ENCODE measurements at places on chromosomes 2 and 18. TPM values are rescaled to one million over a fixed set of nuclear protein-coding genes. Genes with fewer than 3 reads are reported as not detected.
A peak's percentile ranks its signal among the peaks of the same experiment; 100 is the strongest.

KCNF1 gene
- total RNA-seq: not detected

RGPD4 gene
- 0.07 TPM for total RNA-seq

AKAIN1 gene
- total RNA-seq: not detected

REL gene
- total RNA-seq: 40.3 TPM

LYPD6 gene
- not detected for total RNA-seq

GPR35 gene
- total RNA-seq: 2.6 TPM

IL18R1 gene
- total RNA-seq: 18.4 TPM

NRP2 gene
- 2.5 TPM for total RNA-seq

RTP5 gene
- not detected for total RNA-seq

POTEI gene
- not detected for total RNA-seq

PIK3C3 gene
- total RNA-seq: 35.3 TPM

DUSP19 gene
- 5.0 TPM for total RNA-seq

GRCh38 chr2:233402346-233402745, 48.1 kb downstream of the DGKD start:
- DNase-seq: no peak
- H3K36me3 ChIP-seq: peaks cover 7% of the 10 kb centered on the region
- H3K27ac ChIP-seq: peak overlapping the region; percentile 7
- H3K27me3 ChIP-seq: no peaks in the 10 kb centered on the region

- no peaks in the 10 kb centered on the region for H3K36me3 ChIP-seq
- no peak overlapping the region for H3K4me3 ChIP-seq
- no peak overlapping the region for H3K27ac ChIP-seq
- peaks cover 4% of the 10 kb centered on the region for H3K27me3 ChIP-seq
Observed at GRCh38 chr2:234753701-234754100, 198.1 kb upstream of the SH3BP4 start.

- peaks cover 34% of the 10 kb centered on the region for H3K36me3 ChIP-seq
- H3K27me3 ChIP-seq: no peaks in the 10 kb centered on the region
- no peak overlapping the region for H3K4me3 ChIP-seq
- no peak for DNase-seq
- H3K4me1 ChIP-seq: peaks cover 8% of the 10 kb centered on the region
Observed at GRCh38 chr2:47023332-47023731, 107.7 kb upstream of the MCFD2 start.

- no peaks in the 10 kb centered on the region for H3K4me1 ChIP-seq
- no peak overlapping the region for H3K27ac ChIP-seq
- H3K4me3 ChIP-seq: no peak overlapping the region
- H3K27me3 ChIP-seq: no peaks in the 10 kb centered on the region
- DNase-seq: no peak
Observed at GRCh38 chr2:43265001-43265400, 38.6 kb upstream of the ZFP36L2 start.

DNA sequence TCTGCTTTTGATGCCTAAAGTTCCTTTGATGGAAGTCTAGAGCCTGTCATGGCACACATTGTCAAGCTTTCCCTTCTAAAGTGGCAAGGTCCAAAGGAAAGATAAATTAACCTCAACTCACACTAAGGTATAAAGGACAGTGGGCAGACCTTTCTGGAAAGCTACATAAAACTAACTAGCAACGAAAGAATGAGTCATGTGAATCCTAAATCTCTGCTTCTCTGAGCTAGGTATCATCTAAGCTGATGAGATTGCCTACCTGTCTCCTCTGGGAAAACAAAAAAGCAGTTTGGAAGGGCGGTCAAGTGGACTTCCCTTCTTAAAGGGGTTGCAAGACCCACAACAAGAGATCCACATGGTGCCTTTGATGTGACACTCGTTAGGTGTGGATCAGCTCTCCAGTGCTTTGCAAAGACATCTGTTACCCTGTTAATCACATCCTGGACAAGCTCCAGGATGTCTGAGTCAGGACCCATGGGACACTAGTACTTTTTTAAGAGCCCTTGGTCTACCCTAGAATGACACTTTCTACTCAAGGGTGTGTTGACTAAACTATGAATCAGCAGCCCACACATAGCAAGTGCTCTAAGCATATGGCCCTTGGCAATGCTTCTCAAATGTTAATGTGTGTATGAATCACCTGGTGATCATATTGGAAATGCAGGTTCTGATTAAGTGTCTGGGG, 173.5 kb downstream of the ALK start:
- no peak overlapping the region for H3K4me3 ChIP-seq
- H3K27me3 ChIP-seq: peaks cover 7% of the 10 kb centered on the region
- peak; percentile 9 for DNase-seq
- H3K36me3 ChIP-seq: no peaks in the 10 kb centered on the region

GRCh38 chr2:174062934-174063333, 97.8 kb upstream of the SP3 start:
- no peak overlapping the region for H3K27ac ChIP-seq
- no peaks in the 10 kb centered on the region for H3K36me3 ChIP-seq
- no peak for DNase-seq
- H3K4me3 ChIP-seq: no peak overlapping the region
- H3K27me3 ChIP-seq: peaks cover 5% of the 10 kb centered on the region

GRCh38 chr2:142130111-142131009, 456 bp downstream of the LRP1B start:
- H3K4me1 ChIP-seq: peaks cover 5% of the 10 kb centered on the region
- H3K36me3 ChIP-seq: no peaks in the 10 kb centered on the region
- peak; percentile 4 for DNase-seq
- no peak overlapping the region for H3K4me3 ChIP-seq
- peaks cover 33% of the 10 kb centered on the region for H3K27me3 ChIP-seq
- H3K27ac ChIP-seq: no peak overlapping the region

GRCh38 chr18:62716619-62717168, 1.4 kb downstream of the PHLPP1 start:
- peaks cover 38% of the 10 kb centered on the region for H3K4me1 ChIP-seq
- H3K36me3 ChIP-seq: peaks cover 4% of the 10 kb centered on the region
- peak overlapping the region; percentile 84 for H3K4me3 ChIP-seq
- H3K27me3 ChIP-seq: peaks cover 6% of the 10 kb centered on the region
- peak; percentile 53 for DNase-seq

DNA sequence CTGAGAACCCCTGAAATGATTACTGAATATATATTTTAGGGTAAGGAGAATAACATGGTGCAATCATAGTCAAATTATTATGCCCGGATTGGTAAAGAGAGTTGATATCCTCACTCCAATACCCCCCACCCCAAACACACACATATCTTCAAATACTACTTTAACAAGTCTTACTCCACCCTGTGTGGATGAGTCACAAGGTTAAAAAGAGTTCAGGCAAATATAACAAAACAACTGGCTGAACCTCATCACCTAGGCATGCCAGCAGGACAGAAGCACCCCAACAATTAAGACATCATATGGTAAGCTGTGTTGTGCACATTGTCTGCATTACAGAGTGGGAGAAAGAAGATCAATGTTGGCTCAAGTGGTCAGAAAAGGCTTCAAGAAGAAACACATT, 857.4 kb downstream of the TDRD15 start:
- H3K4me1 ChIP-seq: no peaks in the 10 kb centered on the region
- no peaks in the 10 kb centered on the region for H3K36me3 ChIP-seq
- H3K27me3 ChIP-seq: no peaks in the 10 kb centered on the region
- no peak overlapping the region for H3K27ac ChIP-seq
- no peak overlapping the region for H3K4me3 ChIP-seq

DNA sequence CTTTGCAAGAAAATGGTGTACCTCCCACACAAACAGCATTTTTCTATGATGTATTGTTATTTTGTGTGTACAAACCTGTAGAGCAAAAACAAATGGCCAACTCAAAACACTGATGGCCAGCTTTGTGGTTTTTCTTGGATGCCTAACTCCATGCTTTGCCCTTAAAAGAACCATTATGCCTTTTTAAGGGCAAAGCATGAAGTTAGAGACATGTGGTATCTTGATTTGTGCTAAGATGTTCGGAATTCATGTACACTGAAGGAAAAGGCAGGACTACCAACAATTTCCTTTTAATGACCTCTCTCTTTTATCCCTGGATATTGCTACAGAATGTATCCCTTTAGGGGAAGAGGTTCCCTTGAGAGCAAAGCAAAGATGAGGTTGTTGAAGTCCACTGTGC, 273.6 kb downstream of the SCG2 start:
- DNase-seq: no peak
- no peak overlapping the region for H3K27ac ChIP-seq
- H3K4me3 ChIP-seq: no peak overlapping the region
- no peaks in the 10 kb centered on the region for H3K4me1 ChIP-seq

DNA sequence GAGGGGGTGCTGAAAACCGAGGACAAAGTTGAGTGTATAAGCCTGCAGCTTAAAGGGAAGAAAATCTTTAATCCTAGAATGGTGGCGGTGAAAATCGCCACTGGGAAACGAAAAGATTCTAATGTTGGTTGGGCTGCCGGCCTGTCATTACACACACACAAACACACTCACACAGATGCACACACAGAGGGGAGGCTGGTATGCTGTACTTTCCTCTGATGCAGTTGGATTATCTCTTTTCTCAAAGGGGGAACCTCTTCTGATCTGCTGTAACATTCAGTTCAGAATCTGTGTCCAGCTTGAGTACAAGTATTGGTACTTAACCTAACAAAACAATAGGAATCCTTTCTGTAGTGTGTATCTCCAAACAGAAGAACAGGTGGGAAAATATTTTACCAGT, 39.0 kb downstream of the ANXA4 start:
- no peak overlapping the region for H3K27ac ChIP-seq
- no peaks in the 10 kb centered on the region for H3K36me3 ChIP-seq
- H3K4me3 ChIP-seq: no peak overlapping the region
- no peaks in the 10 kb centered on the region for H3K27me3 ChIP-seq

DNA sequence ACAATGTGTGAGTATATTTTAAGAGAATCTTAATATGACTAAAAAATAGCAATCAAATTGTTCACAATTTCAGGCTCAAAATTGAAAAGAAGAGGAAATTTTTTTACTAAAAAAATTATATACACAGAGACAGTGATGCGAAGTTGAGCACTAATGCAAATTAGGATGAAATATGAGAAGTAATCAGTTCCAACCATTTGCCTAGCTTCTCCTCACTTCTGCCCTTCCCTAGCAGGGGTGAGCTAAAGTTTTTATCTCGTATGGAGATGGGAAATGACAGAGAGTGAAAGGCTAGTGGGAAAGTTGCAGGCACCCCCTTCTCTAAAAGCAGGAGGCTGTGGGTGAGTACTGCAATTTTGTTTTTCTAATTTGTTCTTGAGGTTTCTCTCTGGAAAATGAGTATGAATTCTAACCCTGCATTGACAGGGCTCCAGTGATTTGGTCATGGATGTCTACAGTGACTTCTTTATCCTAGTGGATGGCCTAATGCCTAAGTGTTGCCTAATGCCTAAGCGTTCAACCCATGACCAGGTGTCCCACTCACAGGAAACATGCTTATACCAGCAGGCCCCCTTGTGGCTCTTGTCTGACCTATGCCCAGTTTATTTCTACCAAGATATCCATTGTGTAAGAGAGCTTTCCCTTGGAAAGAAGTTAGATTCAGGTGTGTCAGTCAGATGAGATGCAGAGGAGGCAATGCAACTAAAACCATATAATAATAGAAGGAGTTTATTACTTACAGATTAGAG, 78.0 kb upstream of the HNMT start:
- DNase-seq: no peak
- H3K4me3 ChIP-seq: no peak overlapping the region
- no peaks in the 10 kb centered on the region for H3K36me3 ChIP-seq
- H3K4me1 ChIP-seq: no peaks in the 10 kb centered on the region

DNA sequence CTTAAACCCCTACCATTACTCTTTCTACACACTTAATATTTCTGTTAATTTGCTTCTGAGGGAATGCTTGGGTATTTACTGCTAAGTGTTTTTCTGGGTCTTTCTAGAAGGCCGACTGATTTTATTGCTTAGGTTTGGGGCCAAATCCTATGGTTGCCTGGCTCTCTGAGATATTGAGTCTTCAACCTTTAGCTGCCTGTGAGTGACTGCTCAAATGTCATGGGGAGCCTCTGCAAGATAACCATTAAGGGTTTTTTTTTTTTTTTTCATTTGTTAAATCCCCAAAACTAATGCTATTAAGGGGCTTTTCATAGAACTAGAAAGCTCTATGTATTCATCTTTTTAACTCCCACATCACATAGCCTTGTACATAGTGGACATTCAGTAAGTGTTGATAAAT, 5.0 kb downstream of the OSBPL6 start:
- no peak overlapping the region for H3K27ac ChIP-seq
- H3K4me1 ChIP-seq: peaks cover 6% of the 10 kb centered on the region
- peaks cover 46% of the 10 kb centered on the region for H3K27me3 ChIP-seq
- H3K36me3 ChIP-seq: no peaks in the 10 kb centered on the region

GRCh38 chr2:239240414-239240881, 160.4 kb downstream of the HDAC4 start:
- peaks cover 59% of the 10 kb centered on the region for H3K4me1 ChIP-seq
- H3K27ac ChIP-seq: no peak overlapping the region
- no peak overlapping the region for H3K4me3 ChIP-seq
- DNase-seq: no peak
- H3K27me3 ChIP-seq: no peaks in the 10 kb centered on the region
- H3K36me3 ChIP-seq: peaks cover 1% of the 10 kb centered on the region

DNA sequence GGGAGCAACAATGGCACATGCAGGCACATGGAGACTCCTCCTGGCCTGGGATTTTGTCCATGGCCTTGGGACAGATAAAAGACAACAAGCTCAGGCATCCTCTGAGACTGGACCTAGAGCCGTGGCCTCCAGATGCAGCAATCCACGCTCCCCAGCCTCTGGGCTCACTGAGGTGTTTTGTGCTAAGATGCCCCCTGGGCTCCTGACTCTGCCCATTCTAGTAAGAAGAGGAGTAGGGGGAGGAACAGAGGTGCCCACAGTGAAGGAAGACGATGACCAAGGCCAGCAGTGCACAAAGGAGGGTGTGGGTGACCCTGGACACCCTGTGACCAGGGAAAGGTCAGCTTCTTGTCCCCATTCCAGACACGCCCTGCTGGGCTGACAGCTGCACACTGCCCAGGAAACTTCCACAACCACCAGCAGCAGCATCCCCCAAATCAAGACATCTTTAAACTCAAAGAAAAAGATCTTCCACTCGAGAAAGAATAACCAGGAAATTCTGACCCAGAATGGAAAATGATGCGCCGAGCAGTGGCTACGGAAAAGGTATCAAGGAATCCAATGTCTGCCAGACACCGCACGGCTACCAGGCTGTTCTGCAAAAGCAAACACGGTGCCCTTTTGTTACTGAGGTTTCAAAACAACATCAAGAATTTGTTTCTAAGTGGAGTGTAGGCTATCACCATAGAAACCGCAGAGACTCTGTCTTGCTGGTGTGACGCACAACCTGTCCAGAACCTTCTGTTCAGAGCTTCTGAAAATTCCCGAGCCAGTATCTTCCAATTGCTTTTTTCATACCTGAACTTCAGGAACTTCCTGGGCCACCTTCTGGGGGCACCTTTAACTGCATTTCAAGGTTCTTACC, 65.5 kb downstream of the ZNF516 start:
- peaks cover 24% of the 10 kb centered on the region for H3K4me1 ChIP-seq
- no peak overlapping the region for H3K27ac ChIP-seq
- DNase-seq: no peak
- H3K36me3 ChIP-seq: peaks cover 8% of the 10 kb centered on the region

All from activated naive CD4-positive, alpha-beta T cell treated with anti-CD3 and anti-CD28 coated beads for 36 hours (primary cell).